ENCODE measurements at places on chromosomes 6 and 20. TPM values are rescaled to one million over a fixed set of nuclear protein-coding genes. Genes with fewer than 3 reads are reported as not detected.

Gene ZBTB46
- not detected for total RNA-seq

Gene BPI
- total RNA-seq, result not detected

Gene MLN
- not detected for total RNA-seq

Gene DAAM2
- not detected for total RNA-seq

Gene FGD2
- total RNA-seq, result 10.1 TPM

Gene SLC24A3
- not detected for total RNA-seq

Gene NXT1
- total RNA-seq, result 35.5 TPM

Gene OOEP
- total RNA-seq, result 0.52 TPM

Gene TLDC2
- not detected for total RNA-seq

Gene SLC12A5
- 1.7 TPM for total RNA-seq

Gene VEGFA
- 37.9 TPM for total RNA-seq

Gene USP49
- 7.8 TPM for total RNA-seq

DNA sequence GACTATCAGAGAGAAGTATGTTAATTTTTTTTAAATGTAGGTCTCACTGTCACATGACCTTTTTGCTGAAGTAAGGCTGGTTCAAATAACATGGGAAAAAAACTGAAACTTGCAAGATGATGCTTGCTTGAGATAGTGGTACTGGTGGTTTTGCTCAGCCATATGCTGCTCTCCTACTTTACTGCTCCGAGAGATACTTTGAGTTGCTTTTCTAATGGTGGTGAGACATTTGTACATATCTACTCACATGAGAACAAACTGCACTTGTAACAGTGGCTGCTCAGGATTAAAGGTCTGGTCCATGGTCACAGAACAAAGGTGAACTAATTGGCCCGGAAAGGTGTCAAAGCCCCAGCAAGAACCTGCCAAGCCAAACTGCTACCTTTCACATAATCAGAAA is 106.2 kb upstream of the BEND3 start:
- no peak for DNase-seq
- no peak overlapping the region for H3K27ac ChIP-seq
- no peaks in the 10 kb centered on the region for H3K36me3 ChIP-seq
- H3K4me3 ChIP-seq, result no peak overlapping the region
- peaks cover 4% of the 10 kb centered on the region for H3K4me1 ChIP-seq

GRCh38 chr20:31720486-31721407 is 1.9 kb downstream of the BCL2L1 start:
- peak overlapping the region; percentile 94 for H3K27ac ChIP-seq
- H3K27me3 ChIP-seq, result no peaks in the 10 kb centered on the region
- H3K4me1 ChIP-seq, result peaks cover 54% of the 10 kb centered on the region
- H3K4me3 ChIP-seq, result peak overlapping the region; percentile 90
- peak; percentile 63 for DNase-seq
- peaks cover 66% of the 10 kb centered on the region for H3K36me3 ChIP-seq

DNA sequence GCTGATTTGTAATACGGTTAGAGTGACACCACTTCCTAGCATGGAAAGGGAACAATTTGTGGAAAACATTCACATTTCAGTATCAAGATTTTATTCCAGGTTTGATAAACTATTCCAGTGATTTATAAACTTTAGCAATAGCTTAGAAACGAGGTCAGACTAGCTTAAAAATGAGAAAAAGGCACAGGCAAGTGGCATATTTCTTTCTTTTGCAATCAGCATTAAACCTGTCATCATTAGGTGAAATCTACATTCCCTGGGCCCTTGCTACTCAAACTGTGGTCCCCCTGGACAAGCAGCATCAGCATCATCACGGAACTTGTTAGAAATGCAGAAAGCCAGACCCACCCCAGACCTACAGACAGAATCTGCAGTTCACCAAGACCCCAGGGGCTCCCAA is 29.9 kb downstream of the TBC1D7 start:
- H3K4me3 ChIP-seq, result no peak overlapping the region
- peaks cover 41% of the 10 kb centered on the region for H3K36me3 ChIP-seq
- H3K4me1 ChIP-seq, result peaks cover 14% of the 10 kb centered on the region
- no peak for DNase-seq

GRCh38 chr6:144476286-144476685 is 191.2 kb downstream of the UTRN start:
- no peak overlapping the region for H3K4me3 ChIP-seq
- no peaks in the 10 kb centered on the region for H3K27me3 ChIP-seq
- no peak for DNase-seq
- peaks cover 8% of the 10 kb centered on the region for H3K4me1 ChIP-seq
- peak overlapping the region; percentile 44 for H3K27ac ChIP-seq

DNA sequence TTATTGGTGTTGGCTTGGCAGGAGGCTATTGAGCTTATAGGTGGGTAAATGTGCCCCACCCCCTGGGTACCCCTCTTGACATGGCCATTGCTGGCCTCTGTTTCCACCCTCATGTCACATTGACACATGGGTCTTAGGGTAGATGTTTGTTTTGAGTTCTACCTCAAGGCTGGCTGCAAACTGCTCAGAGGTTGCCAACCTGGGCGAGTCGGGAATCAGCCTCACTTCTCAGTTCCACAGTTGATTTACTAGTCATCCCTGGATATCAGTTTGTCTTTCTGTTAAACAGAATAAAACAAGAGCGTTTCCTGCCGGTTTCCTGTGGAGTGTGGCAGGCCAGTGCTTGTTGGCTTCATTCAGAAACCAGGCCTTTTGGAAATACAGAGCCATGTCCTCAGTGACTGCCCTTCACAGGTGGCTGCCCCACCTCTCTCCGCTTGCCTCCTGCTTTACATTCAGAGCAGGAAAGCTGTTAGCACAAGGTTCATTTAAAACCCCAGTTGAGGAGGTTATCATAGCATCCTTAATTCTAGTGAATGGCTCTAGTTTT is 105.6 kb downstream of the TCP11 start:
- H3K4me3 ChIP-seq, result no peak overlapping the region
- no peaks in the 10 kb centered on the region for H3K4me1 ChIP-seq
- no peaks in the 10 kb centered on the region for H3K27me3 ChIP-seq
- no peaks in the 10 kb centered on the region for H3K36me3 ChIP-seq
- no peak for DNase-seq
- no peak overlapping the region for H3K27ac ChIP-seq

- no peak overlapping the region for H3K4me3 ChIP-seq
- H3K36me3 ChIP-seq, result no peaks in the 10 kb centered on the region
- no peaks in the 10 kb centered on the region for H3K27me3 ChIP-seq
Measured at GRCh38 chr6:90953405-90954161, 366.7 kb upstream of the MAP3K7 start.

DNA sequence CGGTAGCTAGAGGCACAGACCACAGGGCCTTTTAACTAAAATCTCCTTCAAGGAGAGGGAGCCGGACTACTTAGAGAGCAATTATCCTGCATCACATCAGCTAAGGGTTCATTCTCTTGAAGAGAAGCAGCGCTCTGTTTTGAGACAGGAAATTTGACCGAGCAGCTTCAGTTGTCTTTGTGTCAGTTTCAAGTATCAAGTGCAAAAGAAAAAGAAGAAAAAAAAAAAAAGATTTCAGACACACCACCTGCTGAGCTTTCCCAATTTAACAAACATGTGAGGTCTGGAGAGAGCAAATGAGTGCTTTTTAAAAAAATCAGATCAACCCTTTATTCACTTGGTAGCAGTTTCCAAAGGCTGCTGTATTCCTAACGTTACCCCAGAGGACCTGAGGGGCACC is 273.5 kb upstream of the POU3F2 start:
- peaks cover 2% of the 10 kb centered on the region for H3K27me3 ChIP-seq
- no peaks in the 10 kb centered on the region for H3K4me1 ChIP-seq
- no peak for DNase-seq
- no peak overlapping the region for H3K27ac ChIP-seq

- no peaks in the 10 kb centered on the region for H3K36me3 ChIP-seq
- DNase-seq, result no peak
- peaks cover 9% of the 10 kb centered on the region for H3K27me3 ChIP-seq
- H3K4me1 ChIP-seq, result peaks cover 2% of the 10 kb centered on the region
- no peak overlapping the region for H3K27ac ChIP-seq
- no peak overlapping the region for H3K4me3 ChIP-seq
Measured at GRCh38 chr20:20085812-20086211, 33.5 kb downstream of the CFAP61 start.

- H3K4me1 ChIP-seq, result no peaks in the 10 kb centered on the region
- no peak overlapping the region for H3K4me3 ChIP-seq
- H3K36me3 ChIP-seq, result no peaks in the 10 kb centered on the region
- H3K27me3 ChIP-seq, result peaks cover 16% of the 10 kb centered on the region
Measured at GRCh38 chr6:46299253-46299652, 128.5 kb upstream of the ENPP5 start.

GRCh38 chr20:23002276-23002675 is 32.8 kb upstream of the SSTR4 start:
- no peak for DNase-seq
- H3K36me3 ChIP-seq, result no peaks in the 10 kb centered on the region
- no peak overlapping the region for H3K4me3 ChIP-seq
- no peaks in the 10 kb centered on the region for H3K27me3 ChIP-seq
- H3K27ac ChIP-seq, result no peak overlapping the region
- no peaks in the 10 kb centered on the region for H3K4me1 ChIP-seq

GRCh38 chr20:62466072-62466760 is 9.6 kb downstream of the GATA5 start:
- no peaks in the 10 kb centered on the region for H3K4me1 ChIP-seq
- peaks cover 5% of the 10 kb centered on the region for H3K27me3 ChIP-seq
- no peak for DNase-seq

- no peaks in the 10 kb centered on the region for H3K36me3 ChIP-seq
- H3K4me3 ChIP-seq, result no peak overlapping the region
- H3K4me1 ChIP-seq, result no peaks in the 10 kb centered on the region
- no peak for DNase-seq
- H3K27ac ChIP-seq, result no peak overlapping the region
Measured at GRCh38 chr6:75986935-75987334, 85.5 kb downstream of the IMPG1 start.

- no peak for DNase-seq
- H3K4me1 ChIP-seq, result peaks cover 43% of the 10 kb centered on the region
- H3K36me3 ChIP-seq, result peaks cover 22% of the 10 kb centered on the region
- H3K27me3 ChIP-seq, result no peaks in the 10 kb centered on the region
- H3K27ac ChIP-seq, result no peak overlapping the region
Measured at GRCh38 chr20:46683939-46684750, 5.1 kb downstream of the TP53RK start.

- H3K27ac ChIP-seq, result no peak overlapping the region
- peaks cover 5% of the 10 kb centered on the region for H3K27me3 ChIP-seq
- H3K4me3 ChIP-seq, result no peak overlapping the region
- H3K36me3 ChIP-seq, result no peaks in the 10 kb centered on the region
- no peak for DNase-seq
- H3K4me1 ChIP-seq, result peaks cover 4% of the 10 kb centered on the region
Measured at GRCh38 chr6:87822011-87822410, 120.0 kb upstream of the AKIRIN2 start.

DNA sequence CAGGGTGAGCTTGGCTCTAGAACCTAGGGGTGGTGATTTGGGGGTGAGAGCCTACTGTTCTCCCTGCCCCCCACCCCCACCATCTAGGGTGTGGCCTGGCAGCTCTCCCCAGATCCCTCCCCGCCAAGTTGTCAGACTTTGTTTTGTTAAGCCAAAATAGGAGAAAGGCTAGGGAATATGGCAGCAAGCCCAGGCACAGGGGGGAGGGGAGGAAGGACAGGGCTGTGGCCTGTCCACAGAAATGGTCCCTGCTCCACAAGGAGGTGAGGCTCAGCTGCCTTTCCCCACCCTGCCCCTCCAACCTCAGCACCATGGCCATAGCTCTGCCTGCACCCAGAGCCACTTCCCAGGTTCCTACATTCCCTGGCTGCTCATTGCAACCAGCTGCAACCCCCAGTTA is 17.2 kb downstream of the SCUBE3 start:
- H3K4me3 ChIP-seq, result no peak overlapping the region
- H3K27ac ChIP-seq, result no peak overlapping the region
- no peaks in the 10 kb centered on the region for H3K36me3 ChIP-seq
- H3K27me3 ChIP-seq, result no peaks in the 10 kb centered on the region

- DNase-seq, result peak; percentile 37
- peaks cover 12% of the 10 kb centered on the region for H3K4me1 ChIP-seq
- H3K4me3 ChIP-seq, result peak within 1 kb of the TSS; percentile 63
Measured at GRCh38 chr6:153131037-153131981, at the start of gene RGS17. Gene RGS17 (minus strand): TSS chr6:153131282. CDS start chr6:153044018, 87,264 bp downstream.

DNA sequence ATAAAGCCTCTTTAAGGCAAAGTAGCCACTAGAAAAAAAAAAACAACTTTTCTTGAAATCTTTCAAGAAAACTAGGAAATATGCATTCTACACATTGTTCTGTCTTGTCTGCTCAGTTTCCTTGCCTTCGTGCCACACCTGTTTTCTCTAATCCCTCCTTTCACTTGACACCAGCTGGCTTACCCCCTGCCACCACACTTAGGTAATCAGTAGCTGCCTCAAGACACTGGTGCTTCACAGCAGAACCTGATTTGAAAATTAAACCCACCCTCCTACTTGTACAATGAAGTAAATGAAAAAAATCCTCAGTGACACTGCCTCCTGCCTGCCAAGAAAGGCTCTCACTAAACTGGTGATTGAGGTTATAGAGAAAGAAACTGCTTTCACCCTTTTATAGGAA is 45.8 kb upstream of the SCML4 start:
- H3K36me3 ChIP-seq, result peaks cover 32% of the 10 kb centered on the region
- DNase-seq, result no peak
- peaks cover 7% of the 10 kb centered on the region for H3K4me1 ChIP-seq
- H3K4me3 ChIP-seq, result no peak overlapping the region
